ENCODE measurements at places on chromosomes 1 and 21. TPM values are rescaled to one million over a fixed set of nuclear protein-coding genes. Genes with fewer than 3 reads are reported as not detected.
A peak's percentile ranks its signal among the peaks of the same experiment; 100 is the strongest.

Gene OPTC
- total RNA-seq, result not detected

GRCh38 chr1:186762653-186763052, 66.1 kb upstream of the PLA2G4A start:
- DNase-seq, result no peak

DNA sequence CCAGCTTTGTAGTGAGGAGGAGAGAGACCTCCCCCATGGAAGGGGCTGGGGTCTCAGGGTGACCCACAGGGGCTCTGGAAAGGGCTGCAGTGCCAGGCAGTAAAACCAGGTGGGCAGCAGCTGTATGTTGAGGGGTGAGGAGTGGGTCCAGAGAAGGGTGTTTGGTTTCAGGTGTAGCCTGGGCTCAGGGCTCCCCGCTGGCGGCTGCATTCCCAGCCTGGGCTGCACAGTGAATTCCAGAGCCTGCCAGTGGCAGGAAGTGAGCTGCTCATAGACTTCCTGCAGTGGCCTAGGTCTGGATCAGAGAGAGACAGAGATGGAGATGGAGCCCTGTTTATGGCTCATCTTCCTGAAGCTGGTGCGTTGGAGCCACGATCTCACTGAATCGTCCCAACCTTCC, 356.4 kb downstream of the PTPRU start:
- DNase-seq, result no peak

- DNase-seq, result no peak
These were observed 135.0 kb downstream of the KCNJ6 start for GRCh38 chr21:37780991-37781983.

- DNase-seq, result peak; percentile 15
These were observed 30.7 kb downstream of the VASH2 start for GRCh38 chr1:212981025-212981495.

DNA sequence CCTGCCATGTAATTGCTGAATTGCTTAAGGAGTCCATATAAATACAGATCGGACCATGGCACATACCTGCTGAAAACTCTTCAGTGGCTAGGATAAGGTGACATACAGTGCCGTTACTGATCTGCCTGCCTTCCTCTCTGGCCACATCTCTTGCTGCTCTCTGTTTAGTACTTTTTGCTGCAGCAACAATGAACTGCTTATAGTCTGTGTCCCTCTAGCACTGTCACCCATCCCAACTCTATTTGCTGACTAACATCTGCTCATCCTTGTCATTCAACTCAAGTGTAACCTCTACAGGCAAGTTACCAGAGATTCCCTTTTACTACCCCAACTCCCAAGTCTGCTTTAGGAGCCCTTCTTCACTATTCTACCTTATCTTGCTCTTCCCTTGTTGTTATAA, 65.6 kb downstream of the GTF2B start:
- no peak for DNase-seq

DNA sequence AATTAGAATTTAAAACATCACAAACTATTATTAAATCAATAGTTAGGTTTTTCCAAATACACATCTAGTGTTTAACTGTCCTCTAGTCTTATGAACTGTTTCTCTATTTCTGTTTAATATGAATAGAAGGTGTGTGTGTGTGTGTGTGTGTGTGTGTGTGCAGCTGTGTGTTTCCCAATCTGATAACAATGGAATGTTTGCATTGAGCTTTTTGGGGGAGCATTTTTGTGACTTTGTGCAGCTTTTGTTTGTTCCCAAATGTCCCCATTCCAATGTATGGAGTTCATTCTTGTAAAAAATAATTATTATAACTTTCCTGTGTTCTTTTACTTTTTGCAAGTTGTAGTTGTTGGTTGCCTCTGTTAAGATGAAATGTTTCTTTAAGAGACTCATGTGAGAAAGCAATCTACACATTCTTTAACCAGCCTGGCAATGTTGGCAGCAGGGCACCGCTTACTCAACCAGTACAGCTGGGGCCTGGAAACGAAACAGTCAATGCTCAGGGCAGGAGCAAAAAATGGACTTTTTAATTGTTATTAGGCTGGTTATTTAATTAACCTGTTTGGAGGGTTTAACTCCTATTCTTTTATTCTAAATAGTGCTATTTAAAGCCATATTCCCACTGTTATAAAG, 354.3 kb downstream of the SRGAP2C start:
- DNase-seq, result no peak

Gene C1QB
- 32.5 TPM for total RNA-seq

DNA sequence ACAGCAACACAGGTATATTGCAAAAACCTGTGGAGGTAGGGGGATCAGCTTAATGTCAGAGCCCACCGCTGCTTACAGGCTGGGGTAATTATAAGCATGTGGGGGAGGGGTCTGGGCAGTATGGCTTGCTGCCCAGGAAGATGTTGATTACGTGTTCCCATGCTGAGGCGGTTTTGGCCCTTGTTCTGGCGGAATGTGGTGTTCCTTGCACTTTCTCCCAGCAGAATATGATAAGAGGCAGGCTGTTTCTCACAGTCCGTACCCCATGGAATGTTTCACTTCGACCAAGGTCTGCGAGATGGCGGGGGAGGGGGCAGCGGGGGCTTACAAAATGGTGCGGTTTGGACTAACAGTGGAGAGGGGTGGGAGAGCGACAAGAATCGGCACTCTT, 9.8 kb upstream of the HPCAL4 start:
- DNase-seq, result no peak

GRCh38 chr1:37947364-37947763, 511 bp upstream of the INPP5B start:
- peak; percentile 51 for DNase-seq

Gene FCRL3
- 0.53 TPM for total RNA-seq

DNA sequence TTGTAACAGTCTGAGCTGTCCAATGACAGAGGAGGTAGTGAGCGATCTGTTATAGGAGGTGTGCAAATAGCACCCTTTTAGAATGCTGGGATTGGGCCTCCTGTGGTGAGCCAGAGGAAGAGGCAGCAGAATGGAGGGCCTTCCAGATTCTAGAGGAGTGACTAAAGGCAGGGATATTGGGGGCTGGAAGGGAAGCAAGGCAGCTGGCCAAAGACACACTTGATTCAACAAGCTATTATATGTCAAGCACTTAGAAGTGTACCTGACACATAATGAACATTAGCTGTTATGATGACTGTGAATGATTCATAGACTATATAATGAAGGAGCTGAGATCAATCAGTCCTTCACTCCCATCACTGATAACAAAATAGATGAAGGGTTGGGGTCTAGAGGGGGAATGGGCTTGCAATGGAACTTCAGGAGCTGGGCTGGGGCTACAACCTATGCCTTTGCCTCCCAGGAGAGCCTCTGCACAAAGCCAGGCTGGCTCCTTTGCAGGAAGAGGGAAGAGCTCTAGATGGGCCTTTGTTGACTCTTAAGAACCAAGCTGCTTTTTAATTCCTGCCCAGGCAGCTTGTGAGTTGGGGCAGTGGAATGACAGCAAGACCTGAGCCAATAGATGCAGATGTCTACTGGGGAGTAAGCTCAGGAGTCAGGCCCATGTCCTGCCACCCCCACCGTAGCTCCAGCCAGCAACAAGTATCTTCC, 2.3 kb upstream of the MKNK1 start:
- DNase-seq, result no peak

DNA sequence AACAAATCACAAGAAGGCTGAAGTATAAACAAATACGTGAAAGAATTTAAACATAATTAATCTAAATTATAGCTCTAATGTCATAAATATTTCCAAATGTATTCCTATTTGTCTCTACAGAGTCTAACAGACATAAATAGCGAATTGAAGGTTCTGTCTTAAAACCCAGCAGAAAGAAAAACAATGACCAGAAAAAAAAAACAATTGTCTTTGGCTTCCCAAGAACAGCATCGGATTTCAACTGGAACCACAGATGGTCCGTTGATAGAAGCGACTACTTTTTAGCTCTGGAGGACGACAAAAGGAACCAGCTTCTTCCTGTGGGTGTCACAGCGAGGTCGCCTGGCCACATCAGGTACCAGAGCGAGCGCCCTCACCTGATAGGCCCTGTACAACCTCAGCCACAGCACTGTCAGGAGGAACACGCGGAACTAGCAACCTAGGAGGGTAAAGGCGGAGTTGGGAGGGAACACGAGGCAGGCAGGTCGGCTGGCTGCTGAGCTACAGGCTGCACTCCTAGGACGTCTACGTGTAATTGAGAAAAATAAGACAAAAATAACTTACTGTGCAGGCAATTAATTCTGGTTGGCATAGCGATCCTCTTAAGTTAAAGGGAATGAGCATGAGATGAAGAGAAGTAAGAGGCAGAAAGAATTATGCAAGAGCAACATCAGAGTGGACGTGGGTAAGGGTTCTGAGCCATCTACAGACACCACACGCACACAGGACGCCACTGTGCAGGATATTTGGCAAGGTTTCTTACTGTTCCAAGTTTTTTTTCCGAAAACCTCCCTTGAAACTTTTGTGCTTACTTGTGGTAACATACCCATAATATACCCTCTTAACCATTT, 16.7 kb upstream of the PRDM15 start:
- peak; percentile 32 for DNase-seq

DNA sequence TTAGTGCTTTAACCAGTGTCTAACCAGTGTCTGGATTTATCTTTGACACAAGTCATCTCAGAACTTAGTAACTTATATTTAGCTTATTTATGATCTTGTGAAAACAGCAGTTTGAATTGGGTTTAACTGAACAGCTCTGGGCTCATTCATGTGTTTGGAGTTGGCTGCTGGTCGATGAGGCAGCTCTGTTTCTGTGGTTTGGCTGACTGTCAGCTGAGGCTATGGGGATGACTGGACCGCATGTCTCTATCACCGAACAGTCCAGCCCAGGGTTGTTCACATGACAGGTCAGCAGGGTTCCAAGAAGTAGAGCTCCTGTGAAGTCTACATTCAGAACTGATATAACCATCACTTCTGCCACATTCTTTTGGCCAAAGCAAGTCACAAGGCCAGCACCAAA, 29.1 kb upstream of the C21orf91 start:
- peak; percentile 11 for DNase-seq

Gene PTPRC
- 22.4 TPM for total RNA-seq

Gene ZBTB8A
- total RNA-seq, result 6.7 TPM

DNA sequence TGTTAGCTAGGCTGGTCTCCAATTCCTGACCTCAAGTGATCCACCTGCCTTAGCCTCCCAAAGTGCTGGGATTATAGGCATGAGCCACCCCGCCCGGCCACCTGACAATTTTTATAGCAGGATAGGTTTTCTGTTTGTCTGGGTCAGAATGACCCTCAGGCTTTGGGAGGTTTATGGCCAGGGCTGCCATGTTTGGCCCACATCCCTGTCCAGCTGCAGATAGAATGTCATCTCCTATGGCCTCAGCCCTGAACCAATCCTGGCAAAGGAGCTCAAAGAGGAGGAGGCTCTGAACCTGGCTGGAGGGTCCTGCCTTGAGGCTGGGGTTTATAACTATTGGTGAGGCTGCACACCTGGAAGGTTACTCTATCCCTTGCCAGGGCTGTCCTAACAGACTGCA, 83.0 kb downstream of the HMGB4 start:
- DNase-seq, result no peak

DNA sequence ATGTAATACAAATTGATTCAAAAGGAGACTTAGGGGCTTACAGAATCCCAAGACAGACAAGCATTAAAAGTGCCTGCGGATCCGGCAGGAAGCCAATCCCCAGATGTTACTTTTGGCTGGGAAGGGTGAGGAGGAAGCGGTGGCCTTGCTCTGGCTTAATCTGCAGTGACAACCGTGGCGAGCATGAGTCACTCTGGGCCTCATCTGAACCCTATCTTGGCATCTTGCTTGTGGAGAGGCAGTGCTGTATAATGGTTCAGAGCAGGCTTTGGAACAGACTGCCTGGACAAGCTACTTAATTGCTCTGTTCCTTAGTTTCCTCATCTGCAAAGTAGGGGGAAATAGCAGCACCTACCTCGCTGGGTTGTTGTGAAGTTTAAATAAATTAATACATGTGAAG, 74.1 kb downstream of the XCL2 start:
- DNase-seq, result peak; percentile 47

GRCh38 chr1:62528015-62528414, 69.3 kb upstream of the ANGPTL3 start:
- DNase-seq, result no peak

DNA sequence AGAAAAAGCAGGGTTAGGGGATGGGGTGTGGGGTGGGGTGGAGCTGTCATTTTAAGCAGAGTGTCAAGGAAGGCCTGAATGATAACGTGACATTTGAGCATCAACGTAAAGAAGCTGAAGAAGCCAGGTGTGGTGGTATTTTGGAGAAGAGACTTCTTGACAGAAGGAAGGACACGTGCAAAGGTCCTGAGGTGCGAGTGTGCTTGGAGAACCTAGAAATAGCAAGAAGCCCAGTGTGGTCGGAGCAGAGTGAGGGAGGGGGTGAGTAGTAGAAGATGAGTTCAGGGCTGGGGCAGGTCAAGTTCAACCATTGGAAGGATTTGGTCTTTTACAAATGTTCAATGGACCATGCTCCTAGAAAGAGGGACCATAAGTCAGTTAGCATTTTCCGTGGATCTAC, 140.2 kb upstream of the ZBTB40 start:
- no peak for DNase-seq

Gene ELOA
- total RNA-seq, result 29.6 TPM

GRCh38 chr1:162141281-162142054, 72.0 kb downstream of the NOS1AP start:
- no peak for DNase-seq

- DNase-seq, result no peak
These were observed 298.1 kb downstream of the TM2D1 start for GRCh38 chr1:61426885-61427284.

Gene WNT9A
- 2.6 TPM for total RNA-seq

- no peak for DNase-seq
These were observed 42.0 kb upstream of the ID3 start for GRCh38 chr1:23601135-23601967.

Gene LCE1C
- total RNA-seq, result not detected

- DNase-seq, result peak; percentile 80
These were observed 29.3 kb downstream of the SLC66A1 start for GRCh38 chr1:19341201-19342061.

- DNase-seq, result no peak
These were observed 831 bp upstream of the KRTAP10-2 start for GRCh38 chr21:44552136-44552535.

DNA sequence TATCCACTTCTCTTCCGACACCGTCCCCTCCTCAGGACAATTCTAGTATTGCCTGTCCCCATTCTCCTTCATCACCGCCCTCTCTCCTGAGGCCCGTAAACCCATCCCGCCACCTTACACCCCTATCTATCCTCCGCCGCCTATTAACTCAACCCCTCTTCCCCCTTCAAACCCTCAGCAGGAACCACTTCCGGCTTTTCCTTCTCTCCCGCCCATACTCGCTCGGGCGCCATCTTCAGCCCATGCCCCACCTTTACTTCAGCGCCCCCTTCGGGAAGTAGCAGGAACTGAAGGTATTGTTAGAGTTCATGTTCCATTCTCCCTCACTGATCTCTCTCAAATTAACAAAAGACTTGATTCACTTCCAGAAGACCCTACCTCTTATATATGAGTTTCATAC, 31.6 kb downstream of the VN1R5 start:
- DNase-seq, result no peak

Gene CFHR1
- not detected for total RNA-seq

- DNase-seq, result no peak
These were observed 19.7 kb upstream of the CHIA start for GRCh38 chr1:111270771-111271463.

DNA sequence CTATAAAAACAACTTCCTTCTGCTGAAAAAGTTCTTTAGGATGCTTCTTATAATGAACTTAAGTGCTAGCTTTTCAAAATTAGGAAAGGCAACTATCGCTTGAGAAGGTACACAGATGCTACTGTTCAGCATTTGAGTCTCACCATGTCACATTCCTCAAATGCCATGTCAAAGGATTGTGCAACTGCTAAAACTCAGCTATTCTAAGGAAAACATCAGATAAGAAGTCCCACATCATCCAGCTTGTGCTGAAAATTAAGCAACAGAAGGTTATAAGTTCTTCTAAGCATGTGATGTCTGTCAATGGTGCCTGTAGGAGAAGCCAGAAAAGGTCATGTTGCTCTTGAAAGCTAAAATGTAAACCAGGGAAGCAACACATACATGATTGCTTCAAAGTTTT, 36.5 kb downstream of the MCOLN2 start:
- no peak for DNase-seq

Gene GPR25
- 0.64 TPM for total RNA-seq

Measured in left colon (tissue), 2 donors.